ENCODE measurements at places on chromosomes 7 and 10.

GRCh38 chr7:107660381-107661080 is at the start of gene SLC26A4:
SLC26A4 (plus strand) TSS chr7:107660828; CDS start chr7:107661642, 814 bp downstream.
- DNase-seq: no peak

DNA sequence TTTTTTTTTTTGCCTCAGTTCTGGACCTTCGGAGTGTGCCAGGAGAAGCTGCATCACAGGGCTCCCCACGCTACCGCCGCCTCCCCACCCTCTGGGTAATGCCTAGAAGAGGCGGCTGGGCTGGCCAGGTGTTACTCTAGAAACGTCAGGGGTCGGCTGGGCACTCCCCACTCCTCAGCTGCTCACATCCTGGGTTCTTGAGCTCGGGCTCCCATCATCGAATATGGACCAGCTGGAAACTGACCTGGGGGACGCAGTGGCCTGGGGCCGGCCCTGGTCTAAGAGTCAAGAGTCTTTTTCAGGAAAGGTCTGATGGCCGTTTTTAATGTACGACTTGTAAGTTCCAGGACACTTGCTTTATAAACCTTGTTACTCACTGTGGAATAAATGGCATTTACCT is 326.5 kb downstream of the WDR37 start:
- no peak for DNase-seq

GRCh38 chr10:102065561-102066398 is 631 bp downstream of the HPS6 start:
- DNase-seq: peak; percentile 50

- no peak for DNase-seq
Observed at GRCh38 chr10:8245814-8246142, 191.3 kb downstream of the GATA3 start.

DNA sequence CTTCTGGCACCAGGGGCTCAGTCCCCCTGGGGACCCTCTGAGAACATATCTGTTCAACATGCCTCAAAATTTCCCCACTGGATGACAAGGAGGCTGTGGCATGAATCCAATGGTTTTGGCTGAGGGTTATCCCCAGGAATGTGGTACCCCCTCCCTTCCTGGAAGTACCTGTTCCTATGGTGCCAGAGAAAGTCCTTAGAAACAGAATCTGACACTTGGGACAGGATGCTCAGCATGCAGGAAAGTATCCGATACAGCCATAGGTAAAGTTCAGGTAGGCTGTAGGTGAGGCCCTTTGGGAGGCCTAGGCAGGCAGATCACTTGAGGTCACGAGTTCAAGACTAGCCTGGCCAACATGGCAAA is 42.7 kb upstream of the A1CF start:
- no peak for DNase-seq

GRCh38 chr10:72682638-72683037 is 9.3 kb upstream of the MCU start:
- no peak for DNase-seq

GRCh38 chr7:90858546-90858945 is 262.4 kb downstream of the CDK14 start:
- no peak for DNase-seq

- no peak for DNase-seq
Observed at GRCh38 chr7:55099821-55100543, 81.2 kb downstream of the EGFR start.

- no peak for DNase-seq
Observed at GRCh38 chr10:99648717-99649116, 10.6 kb upstream of the ENTPD7 start.

Data from HT-29 (cell line).